WERI-Rb-1 (cell line): ENCODE measurements at places on chromosomes 11 and 22.

- no peak for DNase-seq
These were observed 35.1 kb downstream of the TTC17 start for GRCh38 chr11:43393765-43394355.

DNA sequence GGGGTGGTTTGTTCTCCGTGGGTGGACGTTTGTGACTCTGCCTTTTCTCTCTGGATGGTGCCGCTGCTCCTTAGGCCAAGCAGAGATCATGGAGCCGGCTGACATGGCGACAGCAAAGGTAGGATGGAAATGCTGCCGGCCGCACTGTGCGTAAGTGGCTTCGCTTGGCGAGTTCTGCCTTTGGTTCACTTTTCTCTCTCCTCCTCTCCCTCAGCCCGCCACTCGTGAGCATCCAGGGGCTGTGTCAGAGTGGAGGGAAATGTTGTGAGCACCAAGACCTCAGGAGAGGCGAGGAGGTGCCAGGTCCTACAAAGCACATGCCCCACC is 80.5 kb downstream of the GRAMD1B start:
- no peak for DNase-seq

DNA sequence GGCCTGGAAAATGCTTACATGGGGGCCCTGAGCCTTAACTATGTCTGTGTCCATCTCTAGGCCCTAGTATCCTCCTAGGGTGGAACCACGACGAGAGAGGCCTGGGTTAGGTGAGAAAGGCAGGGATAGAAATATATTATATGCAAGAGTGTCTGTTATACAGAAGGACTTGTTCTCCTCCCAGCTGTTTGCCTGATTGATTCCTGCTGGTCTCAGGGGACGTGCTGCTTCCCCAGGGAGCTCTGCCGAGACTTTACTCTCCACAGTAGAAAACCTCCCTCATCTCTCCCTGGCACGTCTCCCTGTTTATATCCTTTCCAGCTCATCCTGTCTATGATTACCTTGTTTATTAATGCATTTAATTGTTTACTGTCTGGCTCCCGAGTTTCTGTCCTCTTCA is 132.6 kb downstream of the MIAT start:
- DNase-seq, result no peak

DNA sequence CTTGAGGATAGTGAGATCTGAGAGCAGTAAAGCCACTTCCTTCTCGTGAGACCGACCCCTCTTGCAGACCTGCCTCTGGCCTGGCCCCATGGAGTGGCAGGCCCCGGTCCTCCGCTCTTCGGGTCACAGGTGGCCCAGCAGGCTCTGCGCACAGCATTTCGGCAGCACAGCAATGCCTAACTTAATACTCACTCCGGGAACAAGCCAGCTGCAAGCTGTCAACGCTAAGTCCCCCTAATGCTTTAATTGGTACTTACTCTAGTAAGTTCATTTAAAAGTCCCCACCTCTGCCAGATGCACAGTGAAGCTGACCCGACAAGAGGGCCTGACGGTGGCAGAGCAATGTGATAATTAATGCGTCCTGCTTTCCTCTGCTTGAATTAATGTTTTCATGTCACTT is 349.3 kb upstream of the B3GAT1 start:
- DNase-seq, result peak; percentile 69

DNA sequence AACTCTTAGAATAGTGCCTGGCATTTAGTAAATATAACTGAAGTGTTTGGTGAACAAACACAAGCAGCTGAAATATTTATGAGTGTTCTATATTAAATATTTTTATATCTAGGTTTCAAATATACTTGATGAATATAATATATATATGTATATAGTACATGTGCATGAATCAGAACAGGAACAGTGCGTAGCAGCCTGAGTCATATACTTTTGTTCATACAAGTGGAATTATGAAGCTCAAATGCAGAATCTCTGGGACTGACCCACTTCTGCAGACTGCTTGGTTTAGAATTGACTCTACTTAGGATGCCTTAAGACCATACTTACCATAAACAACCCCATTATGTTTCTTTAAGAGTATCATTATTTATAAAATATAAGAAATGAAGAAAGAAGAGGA is 997.8 kb upstream of the RAG2 start:
- no peak for DNase-seq
